ENCODE measurements at places on chromosomes 1 and 21. TPM values are rescaled to one million over a fixed set of nuclear protein-coding genes. Genes with fewer than 3 reads are reported as not detected.

DNA sequence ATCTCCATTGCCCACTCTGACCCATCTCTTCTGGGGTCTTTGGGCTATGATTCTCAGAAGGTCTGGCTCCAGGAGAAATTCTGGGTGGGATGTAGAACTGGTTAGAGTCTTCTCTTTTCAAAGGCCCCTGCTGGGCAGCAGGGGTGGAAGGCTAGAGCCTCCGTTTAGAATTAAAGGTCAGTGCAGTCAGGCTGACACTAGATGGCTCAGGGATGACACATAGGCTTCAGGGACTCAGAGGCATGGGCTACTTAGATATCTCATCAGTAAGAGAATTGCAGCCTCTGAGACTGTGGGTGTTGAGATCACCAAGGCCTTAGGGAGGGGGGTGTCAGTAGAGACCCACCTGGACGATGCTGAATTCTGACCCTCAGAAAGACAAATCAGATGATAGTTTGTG, 12.6 kb upstream of the PPM1J start:
- DNase-seq: no peak

The SLC5A9 gene
- polyA plus RNA-seq: 0.08 TPM

The CD247 gene
- polyA plus RNA-seq: not detected

The S100A2 gene
- 12,757 TPM for polyA plus RNA-seq

GRCh38 chr1:223143537-223144248, 645 bp upstream of the TLR5 start:
- no peak for DNase-seq

DNA sequence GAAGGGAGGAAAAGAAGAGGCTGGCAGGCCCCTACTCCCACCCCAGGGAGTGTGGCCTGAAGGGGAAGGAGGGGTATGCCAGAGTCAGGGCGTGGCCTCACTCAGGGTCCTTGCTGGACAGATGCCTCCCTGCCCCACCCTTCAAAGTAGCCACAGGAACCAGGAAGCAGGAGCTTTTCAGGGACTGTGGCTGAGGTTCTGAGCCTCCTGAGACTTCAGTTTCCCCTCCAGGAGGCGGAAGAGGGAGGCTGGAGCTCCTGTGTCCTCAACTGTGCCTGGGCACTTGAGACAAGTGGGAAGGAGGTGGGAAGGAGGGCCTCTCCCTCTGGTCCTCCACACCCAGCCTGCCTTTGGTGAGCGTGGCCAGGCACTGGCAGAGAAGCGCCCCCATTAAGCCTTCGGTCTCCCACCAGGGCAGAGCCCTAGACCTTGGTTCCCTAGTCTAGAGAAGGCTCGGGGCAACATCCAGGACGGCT, 5.3 kb downstream of the CELSR2 start:
- DNase-seq: no peak

The GRHL3 gene
- 20.5 TPM for polyA plus RNA-seq

DNA sequence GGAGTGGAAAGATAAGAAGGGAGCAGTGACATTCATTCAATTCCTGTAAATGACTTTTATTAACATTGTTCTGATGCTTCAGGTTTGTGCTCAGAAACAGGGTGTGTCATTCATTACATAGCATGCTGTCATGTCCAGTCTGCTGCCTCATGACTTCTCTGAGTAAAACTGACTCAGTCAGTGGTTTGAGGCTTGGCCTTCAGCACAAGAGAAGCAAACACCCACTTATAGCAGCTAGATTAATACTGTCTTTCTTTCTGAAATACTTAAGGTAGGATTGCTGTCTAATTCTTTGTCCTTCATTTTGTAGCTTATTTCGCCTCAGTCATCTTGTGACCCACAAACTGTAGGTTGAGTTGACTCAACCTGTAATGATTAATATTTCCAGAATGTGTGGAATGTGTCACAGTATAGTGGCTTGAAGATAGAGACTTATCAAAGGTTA, 32.9 kb downstream of the RASAL2 start:
- peak; percentile 88 for DNase-seq

DNA sequence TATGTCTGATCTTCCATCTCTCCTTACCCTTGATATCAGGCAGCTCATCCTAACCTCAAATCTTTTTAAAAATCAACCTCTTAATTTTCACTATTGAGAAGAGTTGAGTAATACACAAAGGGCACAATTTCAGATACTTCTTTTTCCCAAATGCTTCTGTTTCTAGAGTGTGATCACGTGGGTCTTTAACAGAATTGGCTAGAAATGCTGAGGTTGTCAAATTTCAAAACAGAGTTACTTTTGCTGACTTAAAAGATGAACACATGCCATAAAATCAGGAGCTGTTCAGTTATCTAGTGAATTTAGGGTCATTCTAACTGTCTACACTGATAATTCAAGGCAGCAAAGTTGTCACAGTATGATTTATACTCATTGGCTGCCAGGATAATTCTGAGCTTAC, 63.6 kb upstream of the NGF start:
- no peak for DNase-seq

The CFAP107 gene
- polyA plus RNA-seq: not detected

Measured in keratinocyte (primary cell).